ENCODE measurements at places on chromosomes 4 and X.

DNA sequence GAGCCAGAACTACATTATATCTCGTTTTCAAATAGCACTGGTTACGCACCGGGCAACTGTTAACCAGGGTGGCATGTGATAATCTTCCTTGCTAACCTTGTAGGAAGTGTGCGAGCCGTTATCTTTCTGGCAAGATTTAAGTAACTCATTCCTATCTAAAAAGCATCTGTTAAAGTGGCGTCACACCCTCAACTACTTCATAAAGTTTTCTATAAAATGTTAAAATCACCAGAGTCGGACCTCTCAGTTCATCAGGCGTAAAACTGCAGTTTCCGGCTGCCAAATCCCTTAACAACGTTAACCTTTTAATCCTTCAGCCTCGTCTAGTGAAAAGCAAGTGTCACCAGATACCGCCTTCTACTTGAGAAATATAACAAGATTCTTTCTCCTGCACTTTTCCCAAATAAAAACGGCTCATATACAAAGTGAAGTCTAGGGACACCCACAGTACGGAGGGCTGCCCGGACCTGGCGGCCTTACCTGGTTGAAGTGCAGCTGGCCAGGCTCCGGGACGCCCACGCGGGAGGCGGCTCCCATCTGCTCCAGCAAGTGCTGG lies 1.2 kb downstream of the SLC39A8 start:
- DNase-seq, result no peak

DNA sequence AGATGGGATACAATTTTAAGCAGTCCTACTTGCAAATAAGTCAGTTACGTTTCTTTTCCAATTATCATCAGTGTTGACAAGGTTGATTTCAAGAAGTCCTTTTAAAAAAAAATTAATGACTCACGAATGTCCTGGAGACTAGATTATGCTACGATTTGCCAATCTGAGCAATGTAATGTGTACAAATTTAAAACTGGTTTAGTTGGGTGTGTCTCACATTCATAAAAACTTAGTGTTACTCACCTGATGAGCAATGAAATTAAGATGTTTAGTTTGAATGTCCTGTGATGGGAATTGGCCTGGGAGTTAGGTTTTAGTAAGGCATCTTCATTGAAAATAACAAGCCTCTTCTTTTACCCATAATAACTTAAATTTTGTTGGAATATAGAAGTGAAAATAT lies 136.7 kb upstream of the POF1B start:
- no peak for DNase-seq

DNA sequence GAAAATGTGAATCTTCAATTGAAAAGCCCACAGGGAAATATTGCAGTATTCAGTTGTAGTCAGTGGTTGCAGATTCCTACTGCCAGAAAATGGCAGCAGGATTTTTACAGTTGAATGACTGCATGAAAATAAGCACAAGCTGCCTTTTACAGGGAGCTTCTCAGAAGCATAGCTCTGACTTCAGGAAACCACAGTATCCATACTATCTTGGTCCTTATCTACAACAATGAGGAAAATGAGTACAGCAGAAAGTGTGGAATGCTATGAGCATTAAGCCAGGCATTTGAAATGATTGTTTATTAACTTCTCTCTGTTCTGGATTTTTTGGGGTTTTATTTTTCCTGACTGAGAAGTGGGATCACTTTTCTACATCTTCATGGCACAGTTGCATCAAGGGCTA lies 34.6 kb upstream of the PRRG1 start:
- DNase-seq, result no peak

- no peak for DNase-seq
Measured at GRCh38 chrX:154351183-154352011, 23.0 kb downstream of the FLNA start.

DNA sequence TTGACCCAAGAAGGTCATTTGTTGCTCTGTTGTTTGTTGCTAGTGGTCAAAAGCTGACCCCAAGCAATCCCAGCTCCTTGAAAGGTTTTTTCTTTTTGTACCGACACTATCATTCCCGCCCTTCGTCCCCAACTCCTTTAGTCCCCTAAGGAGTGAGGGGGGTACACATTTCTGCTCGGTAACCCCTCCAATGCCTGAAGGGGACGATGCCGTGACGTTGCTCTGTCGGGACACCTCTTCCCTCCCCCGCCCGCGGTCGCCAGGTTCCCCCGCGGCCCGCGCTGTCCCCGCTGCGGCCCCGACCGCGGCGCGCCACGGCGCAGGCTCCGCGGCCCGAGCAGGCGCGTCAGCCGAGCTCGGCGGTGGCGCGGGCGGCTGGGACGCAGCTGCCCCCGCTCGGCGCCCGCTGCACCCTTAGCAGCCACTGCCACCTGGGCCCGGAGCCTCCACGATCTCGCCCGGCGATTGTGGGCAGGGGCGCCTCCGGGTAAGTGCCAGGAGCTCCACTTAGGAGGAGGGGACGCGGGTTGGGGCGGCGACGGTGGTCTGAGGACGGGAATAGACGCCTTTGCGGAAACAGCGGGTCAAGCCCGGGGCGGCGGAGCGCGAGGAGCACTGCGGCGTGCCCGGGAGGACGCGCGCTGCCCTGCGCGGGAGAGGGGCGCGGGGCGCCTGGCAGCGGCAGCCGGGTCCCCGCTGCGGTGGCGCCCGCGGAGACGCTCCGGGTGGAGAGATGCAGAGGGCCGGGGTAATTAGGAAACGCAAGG lies at the start of gene GLRB:
Gene GLRB (plus strand): TSS at position 340 of the 767 bp plus-strand sequence. CDS start 1,875 bp downstream, outside the sequence.
- DNase-seq, result no peak

DNA sequence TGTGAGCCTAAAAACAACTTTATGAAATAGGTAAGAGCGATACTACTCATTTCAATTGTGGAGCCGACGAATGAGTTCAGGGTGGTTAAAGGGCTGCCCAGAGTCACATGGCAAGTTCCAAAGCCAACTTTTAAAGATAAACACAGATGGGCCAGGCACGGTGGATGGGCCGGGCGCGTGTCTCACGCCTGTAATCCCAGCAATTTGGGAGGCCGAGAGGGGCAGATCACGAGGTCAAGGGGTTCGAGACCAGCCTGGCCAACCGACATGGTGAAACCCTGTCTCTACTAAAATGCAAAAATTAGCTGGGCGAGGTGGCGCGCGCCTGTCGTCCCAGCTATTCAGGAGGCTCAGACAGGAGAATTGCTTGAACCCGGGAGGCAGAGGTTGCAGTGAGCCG lies 914 bp upstream of the C4orf36 start:
- DNase-seq, result no peak

All from activated CD4-positive, alpha-beta T cell treated with anti-CD3 and anti-CD28 coated beads, Interleukin-2, Interleukin-4, amounts not matched to agents 100 ng/mL and 50 ng/mL, durations not matched to agents 16 hours and 8 hours (primary cell).